ENCODE measurements at places on chromosomes 5 and 9.

GRCh38 chr9:14323985-14324650, 10.2 kb upstream of the NFIB start:
- peak; percentile 46 for DNase-seq

- no peak for DNase-seq
Measured at GRCh38 chr9:34507556-34507955, 15.2 kb downstream of the ENHO start.

DNA sequence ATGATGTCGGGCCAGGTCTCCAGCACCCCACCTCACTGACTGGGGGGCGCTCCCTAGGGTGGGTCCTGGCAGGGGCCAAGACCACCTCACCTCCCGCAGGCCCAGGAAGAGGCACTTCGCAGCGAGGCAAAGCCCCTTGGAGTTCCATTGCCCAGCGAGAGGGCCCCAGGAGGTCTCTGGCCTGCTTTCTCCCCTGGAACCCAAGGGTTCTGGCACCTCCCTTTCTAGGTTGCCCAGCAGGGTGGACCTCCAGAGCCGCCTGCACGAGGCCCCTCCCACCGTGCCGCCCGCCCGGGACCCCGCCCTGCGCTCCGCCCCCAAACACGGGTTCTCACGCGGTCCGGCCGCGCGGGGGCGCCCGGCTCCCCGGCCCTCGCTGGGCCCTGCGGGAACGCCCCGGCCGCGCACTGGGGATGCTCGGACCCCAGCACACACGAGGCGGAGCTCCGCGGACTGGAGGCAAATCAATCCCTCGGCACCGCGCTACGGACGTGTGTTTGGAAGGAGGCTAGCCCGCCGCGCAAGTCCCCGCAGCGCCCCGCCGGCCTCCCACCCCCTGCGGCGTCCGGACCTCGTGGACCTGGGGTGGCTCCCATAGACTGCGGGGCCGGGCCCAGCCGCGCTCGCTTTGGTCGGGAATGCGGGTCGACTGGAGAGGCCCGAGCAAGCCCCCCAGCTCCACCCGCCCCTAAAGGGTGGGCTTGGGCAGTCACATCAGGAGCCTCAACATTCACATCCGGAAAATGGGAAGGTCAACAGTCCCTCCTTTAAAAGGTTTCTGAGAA, 99.5 kb upstream of the LMX1B start:
- peak; percentile 41 for DNase-seq

- no peak for DNase-seq
Measured at GRCh38 chr5:39331861-39332381, 32.4 kb downstream of the C9 start.

DNA sequence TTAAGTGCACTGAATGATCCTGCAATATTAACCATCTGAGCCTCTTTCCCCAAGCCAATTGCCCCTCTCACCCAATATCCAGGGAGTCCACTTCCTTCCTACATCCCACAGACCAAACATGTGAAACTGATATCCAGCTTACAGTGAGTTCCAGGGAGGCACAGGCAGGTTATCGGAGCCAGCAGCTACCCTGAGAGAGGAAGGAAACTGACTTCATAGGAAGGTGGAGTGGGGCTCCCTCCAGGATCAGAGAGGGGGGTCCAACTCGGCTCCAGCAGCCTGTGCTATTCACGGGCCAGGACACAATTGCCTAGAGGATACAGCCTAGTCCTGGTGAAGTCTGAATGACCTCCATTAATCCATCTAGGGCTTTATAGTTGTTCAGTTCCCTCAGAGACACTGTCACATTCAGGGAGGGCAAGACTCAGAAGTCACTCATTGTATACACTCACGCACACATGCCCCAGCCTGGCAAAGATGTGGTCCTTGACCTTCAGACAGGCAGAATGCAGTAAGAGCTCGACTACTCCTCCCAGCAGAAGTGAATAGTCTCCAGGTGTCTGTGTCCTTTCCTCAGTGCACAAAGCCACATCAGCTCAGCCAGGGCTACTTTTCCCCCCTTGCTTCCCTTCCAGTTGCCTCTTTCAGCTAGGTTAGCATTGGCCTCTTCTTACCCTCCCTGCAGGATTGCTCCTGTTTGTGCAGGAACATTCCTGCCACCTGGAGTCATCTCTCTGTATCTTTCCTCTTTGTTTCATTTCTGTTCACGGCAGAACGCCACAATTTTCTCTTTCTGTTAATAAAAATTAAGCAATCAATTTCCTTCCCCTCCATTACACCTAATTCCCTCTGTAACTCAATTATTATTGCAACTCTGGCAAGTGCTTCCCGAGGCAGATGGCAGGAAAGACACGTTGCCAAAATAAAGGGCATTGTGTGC, 501.7 kb downstream of the ARHGEF28 start:
- no peak for DNase-seq

DNA sequence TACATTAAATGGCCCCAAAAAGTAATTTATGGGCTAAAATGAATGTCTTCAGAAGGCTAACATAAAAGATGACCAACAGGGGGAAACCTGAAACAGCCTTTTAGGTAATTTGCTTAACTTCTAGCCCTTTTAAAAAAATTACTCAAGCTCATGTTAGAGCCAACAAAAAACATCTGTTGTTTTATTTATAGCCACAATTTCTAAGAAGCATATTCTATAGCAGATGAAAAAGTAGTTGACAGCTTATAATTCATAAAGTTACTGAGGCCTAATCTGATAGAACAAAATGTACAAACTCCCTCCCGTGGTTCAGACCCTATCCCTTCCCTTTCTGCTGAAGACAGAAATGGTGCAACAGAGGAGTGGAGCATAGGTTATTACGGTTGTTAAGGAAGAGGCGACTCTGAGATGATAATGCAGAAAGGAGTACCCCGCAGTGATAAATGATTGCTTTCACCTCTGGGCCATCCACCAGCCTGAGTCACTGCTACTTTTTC, 46.1 kb downstream of the PIK3R1 start:
- no peak for DNase-seq

DNA sequence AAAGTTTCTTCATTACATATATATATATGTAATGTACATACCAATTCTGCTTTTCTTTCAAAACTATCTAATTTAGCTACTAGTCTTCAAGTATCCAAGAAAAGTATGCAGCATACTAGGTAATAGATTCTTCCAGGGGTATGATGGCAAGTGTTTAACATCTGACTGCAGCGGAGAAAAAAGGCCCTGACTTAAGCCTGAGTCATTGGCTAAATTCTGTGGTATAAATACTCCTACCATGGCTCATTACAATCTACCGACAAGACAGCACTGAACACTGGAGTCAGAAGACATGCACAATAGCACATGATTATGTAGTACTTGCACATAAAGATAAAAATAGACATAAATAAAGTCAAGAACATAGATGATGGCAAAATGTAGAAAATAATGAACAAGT, 439.9 kb downstream of the BRINP1 start:
- peak; percentile 7 for DNase-seq

- peak; percentile 97 for DNase-seq
Measured at GRCh38 chr9:119004618-119004990, 364.6 kb downstream of the BRINP1 start.

GRCh38 chr5:148186248-148187003, 16.4 kb upstream of the SPINK6 start:
- DNase-seq: no peak

DNA sequence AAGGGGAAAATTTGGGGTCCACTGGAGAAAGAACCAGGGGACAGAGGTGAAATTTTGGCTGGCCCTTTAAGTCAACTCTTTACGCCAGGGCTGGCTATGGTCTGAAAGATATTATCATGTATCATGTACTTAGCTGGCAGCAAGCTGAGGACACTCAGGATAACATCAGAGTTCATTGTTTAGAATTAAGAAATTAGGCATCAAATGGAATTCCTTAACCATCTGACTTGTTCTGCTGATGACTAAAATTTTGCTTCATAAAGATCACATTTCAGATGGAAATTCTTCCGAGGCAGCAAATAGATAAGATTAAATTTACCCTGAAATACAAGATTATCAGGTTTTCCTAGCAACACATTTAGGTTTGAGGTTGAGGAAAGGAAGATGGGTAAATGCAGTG, 269.4 kb upstream of the KLF9 start:
- DNase-seq: no peak

GRCh38 chr5:56840597-56840996, 25.2 kb downstream of the MAP3K1 start:
- DNase-seq: no peak

DNA sequence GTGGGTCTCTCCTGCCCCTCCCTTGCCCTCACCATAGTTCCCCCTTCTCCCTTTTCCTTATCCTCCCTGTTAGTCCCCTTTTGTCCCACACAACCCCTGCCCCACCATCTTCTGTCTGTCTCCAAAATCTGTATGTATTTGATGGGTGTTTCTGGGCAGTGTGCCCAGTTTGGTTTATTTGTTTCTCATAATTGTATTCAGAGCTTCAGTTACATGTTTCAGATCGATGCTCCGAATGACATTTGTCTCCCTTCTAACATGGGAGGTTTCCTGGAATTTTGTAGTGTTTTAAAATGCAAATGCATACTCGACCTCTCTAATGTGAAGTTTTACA, 22.2 kb downstream of the FBXL7 start:
- DNase-seq: no peak

DNA sequence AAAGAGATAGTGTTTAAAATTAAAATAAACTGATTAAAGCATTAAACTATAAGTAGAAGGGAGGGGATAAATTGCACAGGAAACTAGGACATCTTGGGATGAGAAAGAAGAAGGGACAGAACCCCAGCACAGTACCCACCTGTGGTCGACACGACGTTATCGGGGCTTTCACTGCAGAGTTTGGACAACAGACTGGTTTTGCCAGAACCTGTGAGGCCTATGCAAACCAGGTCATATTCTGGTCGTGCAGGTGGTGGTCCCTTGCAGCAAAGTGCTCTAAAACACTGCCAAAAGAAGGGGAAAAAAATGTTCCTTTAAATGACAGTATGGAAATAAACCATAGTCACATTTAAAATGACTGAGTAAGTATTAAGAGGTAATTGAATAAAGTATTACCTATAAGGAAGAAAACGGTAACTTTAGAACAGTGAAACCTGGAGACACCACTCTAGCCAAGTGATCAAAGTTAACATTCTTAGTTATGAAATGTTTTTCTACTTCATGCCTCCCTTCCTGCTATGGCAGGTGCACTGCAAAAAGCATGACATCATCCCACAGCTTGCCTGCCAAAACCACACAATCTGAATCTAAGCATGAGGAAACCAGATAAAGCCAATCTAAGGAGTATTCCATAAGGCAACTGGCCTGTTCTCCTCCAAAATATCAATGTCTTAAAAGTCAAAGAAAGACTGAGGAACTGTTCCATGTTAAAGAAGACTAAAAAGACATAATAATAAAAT, 138.6 kb downstream of the ARL15 start:
- no peak for DNase-seq

DNA sequence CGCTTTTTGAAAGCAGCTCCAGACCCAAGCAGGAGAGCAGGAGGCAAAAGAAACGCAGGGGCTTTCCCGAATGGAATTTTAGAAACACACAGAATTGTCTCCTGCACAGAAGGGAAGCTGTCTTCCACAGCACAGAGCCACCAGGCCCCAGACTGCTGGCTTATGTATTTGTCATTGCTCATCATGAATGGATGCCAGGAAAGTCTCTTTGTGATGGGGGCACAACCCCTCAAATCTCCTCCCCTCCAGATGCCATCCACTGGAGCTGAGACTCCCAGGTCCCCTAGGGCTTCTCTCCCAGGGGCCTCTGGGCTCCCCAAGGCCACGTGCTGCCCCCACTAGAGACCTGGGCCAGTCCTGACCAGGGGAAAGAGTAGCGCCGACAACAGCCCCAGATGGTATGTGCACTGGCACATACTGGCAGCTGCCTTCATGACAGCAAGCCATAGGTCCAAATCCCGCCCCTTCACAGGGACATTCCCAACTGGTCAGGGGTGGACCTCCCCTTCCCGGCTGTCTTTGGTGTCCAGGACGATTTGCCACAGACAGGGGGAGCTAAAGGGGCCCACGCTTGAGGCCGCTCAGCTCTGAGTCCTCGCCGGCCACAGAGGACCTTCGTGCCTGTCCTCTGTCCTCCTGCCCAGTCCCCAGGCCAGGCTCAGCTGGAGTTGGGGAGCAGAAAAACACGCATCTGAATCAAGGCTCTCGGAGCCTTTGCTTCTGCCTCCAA, 127.8 kb downstream of the KCNIP1 start:
- peak; percentile 57 for DNase-seq
